HS-27A (cell line): ENCODE measurements at places on chromosomes 5 and 9.

GRCh38 chr5:27252911-27253310 lies 214.5 kb upstream of the CDH9 start:
- DNase-seq = no peak

DNA sequence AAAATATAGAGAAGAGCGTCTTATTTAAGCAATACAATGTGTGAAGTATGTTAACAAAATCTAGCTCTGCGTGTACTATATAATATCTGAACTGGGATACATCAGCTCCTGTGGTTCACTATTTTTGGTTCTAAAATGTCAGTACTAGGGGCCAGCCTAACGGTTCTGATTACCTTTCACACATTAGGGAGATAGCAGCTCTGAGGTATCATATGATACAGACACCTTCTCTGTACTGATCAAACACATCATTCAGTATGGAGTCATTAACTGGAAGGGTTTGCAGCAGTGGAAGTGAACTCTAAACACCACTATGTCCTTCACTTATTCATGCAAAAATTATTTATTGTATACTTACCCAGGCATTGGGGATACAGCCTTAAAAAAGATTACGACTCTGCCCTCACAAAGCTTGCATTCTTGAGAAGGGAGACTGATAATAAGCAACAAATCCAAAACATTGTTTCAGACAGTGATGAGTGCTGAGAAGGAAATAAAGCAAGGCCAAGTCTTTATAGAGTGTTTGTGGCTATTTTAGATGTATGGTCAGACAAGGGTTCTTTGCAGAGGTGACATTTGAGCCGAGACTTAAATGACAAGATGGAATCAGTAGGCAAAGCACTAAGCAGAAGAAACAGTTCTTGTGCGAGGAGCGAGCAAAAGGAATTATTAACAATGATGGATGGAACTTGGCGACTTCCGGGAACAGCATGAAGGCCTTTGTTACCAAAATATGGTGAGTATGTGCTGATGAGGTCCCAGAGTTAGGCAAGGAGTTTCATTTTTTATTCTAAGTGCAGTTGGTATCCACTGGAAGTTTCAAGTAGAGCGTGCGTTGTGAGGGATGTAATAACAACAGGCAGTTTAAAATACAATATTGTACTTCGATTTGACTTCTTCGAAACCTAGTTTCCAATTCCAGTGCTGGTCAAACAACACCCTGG lies 1.8 kb upstream of the LNPEP start:
- DNase-seq = no peak

DNA sequence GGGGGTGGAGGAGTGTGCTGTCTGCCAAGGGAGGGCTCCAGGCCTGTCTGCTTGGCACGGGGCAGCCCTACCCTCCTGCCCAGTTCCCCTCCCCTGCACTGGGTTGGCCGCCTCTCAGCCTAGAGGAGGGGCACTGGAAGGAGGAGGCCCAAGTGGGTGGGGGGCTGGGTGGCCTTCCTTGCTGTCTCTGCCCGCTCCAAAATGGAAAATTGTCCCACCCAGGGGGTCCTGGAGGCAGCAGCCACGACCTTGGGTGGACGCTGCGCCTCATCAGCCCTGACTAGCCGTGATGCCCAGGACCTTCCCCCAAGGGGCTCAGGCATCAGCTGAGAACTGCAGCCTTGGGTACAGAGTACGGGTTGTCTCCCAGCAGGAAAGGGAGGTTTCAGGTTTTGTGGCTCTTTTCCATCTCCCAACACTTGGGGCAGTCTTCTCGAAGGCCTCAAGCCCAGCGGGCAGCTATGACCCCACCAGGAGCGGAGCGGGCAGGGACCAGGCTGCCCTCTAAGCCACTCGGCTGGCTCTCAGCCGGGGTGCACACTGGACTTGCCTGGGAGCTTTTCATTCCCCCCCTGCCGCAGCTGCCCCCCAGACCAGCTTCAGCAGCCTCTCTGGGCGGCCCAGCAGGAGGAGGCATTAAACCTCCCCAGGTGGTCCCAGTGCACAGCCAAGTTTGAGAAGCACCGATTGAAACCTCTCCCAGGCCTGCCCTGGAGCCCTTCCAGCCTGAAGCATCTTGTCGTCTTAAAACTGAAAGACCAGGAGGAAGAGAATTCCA lies 20.6 kb downstream of the NTNG2 start:
- no peak for DNase-seq

GRCh38 chr5:115398719-115399118 lies 102.3 kb upstream of the CCDC112 start:
- DNase-seq = no peak

DNA sequence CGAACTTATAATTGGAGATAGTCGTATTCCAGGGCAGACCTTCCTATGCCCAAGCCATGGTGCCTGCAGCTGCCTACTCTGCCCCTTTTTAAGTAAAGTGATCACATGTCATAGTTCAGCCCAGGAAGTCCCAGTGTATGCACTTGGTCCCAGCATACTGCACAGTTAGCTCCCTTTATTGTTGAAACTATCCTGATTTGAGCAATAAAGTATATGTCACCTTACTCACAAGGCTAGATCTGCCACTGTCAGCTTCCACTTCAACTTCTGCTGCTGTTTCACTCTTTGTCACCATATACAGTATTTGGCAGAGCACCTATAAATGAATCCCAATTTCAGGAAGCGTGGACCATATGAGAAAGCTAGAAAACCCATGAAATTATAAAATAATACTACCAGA lies 103.8 kb upstream of the PTGER4 start:
- DNase-seq = no peak

- no peak for DNase-seq
Observed at GRCh38 chr9:69599232-69599971, 72.8 kb downstream of the APBA1 start.

GRCh38 chr9:121999556-121999955 lies 93.6 kb downstream of the TTLL11 start:
- DNase-seq = no peak

- DNase-seq = no peak
Observed at GRCh38 chr5:75672616-75673015, 44.6 kb downstream of the POC5 start.

GRCh38 chr9:134283111-134283515 lies 43.1 kb upstream of the RXRA start:
- DNase-seq = no peak

DNA sequence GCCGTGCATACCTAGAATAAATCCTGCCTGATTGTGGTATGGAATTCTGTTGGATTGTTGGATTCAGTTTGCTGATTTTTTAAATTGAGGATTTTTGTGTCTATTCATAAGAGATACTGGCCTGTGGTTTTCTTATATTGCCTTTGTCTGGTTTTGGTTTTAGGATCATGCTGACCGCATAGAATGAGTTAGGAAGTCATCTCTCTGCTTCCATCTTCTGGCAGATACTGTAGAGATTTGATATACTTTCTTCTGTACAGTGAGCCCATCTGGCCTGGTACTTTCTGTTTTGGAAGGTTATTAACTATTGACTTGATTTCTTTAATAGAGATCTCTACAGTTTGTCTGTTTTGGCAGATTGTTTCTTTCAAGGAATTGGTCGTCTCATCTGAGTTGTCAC lies 14.7 kb downstream of the CEP72 start:
- no peak for DNase-seq

GRCh38 chr9:21381448-21382339 lies 3.5 kb downstream of the IFNA2 start:
- no peak for DNase-seq

GRCh38 chr5:142095035-142095434 lies 13.5 kb upstream of the NDFIP1 start:
- no peak for DNase-seq

GRCh38 chr5:150644058-150644457 lies 3.6 kb downstream of the SYNPO start:
- DNase-seq = no peak

DNA sequence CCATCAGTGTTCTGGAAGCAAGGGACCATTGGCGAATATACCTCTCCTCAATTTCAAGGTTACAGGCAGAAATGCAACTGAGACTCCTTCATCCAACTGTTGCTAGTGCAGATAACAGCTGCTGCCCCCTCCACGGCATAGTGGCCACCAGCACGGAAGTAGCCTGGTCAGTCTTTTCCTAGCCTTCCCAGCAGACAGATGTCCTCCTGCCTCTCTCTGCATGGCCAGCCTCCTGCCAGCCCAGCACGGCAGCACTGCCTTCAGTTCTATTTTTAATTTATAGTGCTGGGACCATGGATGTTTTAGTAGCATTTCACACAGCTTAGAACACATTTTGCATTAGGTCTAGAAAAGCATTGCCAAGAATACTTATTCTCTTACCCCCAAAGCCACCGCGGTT lies 188.6 kb downstream of the CFAP90 start:
- DNase-seq = no peak

DNA sequence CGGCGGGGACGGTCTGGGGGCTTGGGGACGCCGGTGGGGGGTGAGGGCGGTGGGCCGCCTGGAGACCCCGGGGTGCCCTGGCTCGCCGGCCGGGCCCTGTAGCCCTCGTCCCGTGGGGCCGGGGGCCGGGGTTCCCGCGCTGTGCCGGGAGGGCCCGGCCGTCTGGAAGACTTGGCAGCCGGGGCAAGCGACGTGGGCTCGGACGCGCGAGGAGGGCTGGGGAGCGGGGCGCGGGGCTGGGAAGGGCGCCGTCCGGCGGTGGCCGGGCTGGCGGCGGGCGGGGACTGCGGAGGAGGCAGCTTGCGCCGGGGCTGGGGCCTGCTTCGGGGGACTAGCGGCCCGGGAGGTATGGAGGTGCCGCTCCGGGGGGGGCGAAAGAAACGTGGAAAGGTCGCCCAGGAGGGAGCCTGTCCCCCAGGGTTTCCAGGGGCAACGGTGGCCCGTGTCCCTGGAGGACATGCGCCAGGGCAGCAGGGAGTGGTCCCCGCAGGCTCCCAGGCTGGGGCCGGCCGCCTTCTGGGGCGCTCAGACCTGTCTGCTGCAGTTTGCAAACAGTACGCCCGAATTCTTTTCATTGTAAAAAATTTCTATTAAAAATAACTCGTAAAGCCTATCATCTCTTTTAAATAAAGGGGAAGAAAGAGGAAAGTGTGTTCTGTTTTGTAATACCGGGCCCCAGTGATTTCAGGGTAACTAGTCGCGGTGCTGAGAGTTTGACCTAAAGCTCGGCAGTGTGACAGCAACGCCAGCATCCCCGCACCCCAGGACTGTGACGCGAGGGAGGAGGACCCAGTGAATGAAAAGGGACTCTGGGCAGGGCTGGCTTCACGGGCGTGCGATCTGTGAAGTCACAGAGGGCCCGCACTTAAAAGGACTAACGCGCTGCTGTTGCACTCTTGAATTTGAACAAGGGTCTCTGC lies 752 bp upstream of the ANKH start:
- DNase-seq = no peak

DNA sequence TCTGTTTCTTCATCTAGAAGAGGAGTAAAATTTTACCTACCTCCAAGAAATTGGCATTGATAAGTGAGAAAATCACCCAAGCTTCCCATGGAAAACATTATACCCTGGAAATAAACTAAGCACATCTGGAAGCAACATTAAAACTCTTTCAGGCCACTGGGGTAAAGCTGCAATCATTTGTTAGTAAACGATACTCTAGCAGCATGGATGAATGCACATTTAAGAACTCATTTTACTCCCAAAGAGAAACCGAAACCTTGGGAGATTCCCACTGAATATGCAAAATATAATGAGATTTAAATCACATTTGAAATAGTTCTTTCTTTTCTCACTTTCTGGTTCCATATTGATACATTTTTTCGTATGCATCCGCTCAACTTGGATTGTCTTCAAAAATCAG lies 467.5 kb downstream of the EFNA5 start:
- no peak for DNase-seq

DNA sequence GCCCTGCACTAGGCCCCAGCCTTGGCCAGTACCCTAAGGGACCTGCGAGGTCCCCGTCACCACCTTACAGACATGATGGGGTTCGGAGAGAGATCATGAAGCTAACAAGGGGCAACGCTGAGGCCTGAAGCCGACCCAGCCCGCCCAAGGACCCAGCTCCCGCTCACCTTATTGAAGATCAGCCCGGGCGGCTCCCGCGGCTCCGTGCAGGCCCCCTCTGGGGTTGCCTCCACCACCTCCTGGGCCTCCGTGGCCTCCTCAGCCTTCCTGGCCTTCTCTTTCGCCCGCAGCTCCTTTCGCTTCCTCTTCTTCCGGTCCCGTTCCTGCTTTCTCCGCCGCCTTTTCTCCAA lies 3.6 kb downstream of the SURF6 start:
- DNase-seq = no peak

- DNase-seq = no peak
Observed at GRCh38 chr5:118243613-118244012, 744.7 kb downstream of the DTWD2 start.
